Cortex of kidney (tissue), 1 donor: ENCODE measurements at places on chromosomes 5 and 9.

GRCh38 chr5:170437621-170438375 lies 48.6 kb upstream of the KCNMB1 start:
- no peak for DNase-seq

- DNase-seq = no peak
Observed at GRCh38 chr5:173782671-173783101, 105.5 kb upstream of the CPEB4 start.

GRCh38 chr9:127506117-127506813 lies 55.0 kb downstream of the LRSAM1 start:
- DNase-seq = no peak

DNA sequence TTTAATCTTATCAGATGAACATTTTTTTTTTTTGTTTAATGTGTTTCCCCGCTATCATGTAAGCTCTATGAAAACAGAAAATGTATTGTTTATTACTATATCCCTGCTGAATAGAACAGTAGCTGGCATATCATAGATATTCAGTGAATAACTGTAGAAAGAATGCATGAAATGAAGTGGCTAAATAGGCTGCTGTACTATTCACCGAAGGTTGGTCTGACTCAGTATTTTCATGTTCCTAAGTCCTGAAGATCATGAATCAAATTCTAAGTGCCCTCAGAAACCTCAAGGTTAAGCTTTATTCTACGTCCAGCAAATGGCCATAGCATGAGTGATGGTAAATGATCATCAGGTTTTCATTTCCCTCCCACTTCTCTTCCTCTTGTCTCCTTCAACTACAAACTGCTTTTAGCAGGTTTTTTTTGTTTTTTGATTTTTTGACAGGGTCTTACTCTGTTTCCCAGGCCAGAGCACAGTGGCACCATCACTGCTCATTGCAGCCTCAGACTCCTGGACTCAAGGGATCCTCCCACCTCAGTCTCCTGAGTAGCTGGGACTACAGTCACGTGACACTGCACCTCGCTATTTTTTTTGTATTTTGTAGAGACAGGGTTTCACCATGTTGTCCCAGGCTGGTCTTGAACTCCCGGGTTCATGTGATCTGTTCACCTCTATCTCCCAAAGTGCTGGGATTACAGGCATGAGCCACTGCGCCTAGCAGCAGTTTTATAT lies 19.1 kb upstream of the ZFAND5 start:
- no peak for DNase-seq

DNA sequence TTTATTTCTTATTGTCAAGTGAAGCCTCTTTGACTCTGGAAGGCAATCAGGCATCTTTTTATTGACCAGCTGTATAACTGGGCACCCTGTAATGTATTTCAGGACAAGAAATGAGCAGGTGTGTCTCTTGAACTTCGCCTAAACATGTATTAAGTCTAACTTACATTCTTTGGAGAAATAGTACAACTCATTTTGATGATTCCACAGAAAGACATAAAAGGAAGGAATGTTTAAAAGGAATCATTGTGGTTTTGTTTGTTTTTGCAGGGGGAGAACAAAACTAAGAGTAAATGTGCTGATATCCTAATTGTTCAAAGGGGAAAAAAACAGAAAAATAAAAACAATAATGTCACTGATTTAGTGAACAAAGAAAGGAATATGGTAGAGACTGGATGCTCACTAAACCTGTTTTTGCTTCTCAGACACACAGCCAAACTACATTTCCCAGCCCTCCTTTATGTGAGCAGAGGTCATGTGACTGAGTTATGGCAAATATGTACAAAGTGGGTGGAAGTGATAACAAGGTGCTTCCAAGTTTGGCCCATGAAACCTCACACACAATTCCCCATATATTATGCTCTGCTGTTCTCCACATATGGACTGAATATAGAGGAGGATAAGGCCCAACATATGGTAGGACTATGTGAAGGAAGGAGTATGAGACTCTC lies 150.6 kb upstream of the ACOT12 start:
- no peak for DNase-seq

GRCh38 chr5:154642499-154643245 lies 112.5 kb upstream of the LARP1 start:
- no peak for DNase-seq

GRCh38 chr9:79195879-79196278 lies 375.9 kb upstream of the TLE4 start:
- no peak for DNase-seq

DNA sequence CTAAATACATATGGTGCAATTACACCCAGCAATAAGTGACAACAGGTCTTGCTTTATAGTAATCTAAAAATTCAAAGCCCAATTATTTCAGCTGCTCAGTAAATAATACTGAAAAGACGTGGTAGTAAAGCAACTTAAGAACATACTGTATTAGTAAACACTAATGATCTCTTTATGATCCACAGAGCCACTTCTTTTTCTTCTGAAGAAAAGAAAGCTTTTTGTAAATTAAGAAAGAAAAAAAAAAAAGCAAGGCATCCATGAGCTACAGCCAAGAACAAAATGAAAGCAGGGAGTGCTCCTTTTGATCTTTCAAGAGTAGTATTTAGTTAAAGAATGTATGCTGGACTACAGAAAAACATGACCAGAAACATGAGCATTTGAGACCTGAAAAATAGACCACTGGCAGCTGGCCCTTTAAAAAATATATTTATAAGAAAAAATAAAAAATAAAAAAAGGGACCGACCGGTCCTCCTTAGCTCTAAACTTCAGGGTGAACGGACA lies 348.7 kb downstream of the GLIS3 start:
- DNase-seq = no peak

DNA sequence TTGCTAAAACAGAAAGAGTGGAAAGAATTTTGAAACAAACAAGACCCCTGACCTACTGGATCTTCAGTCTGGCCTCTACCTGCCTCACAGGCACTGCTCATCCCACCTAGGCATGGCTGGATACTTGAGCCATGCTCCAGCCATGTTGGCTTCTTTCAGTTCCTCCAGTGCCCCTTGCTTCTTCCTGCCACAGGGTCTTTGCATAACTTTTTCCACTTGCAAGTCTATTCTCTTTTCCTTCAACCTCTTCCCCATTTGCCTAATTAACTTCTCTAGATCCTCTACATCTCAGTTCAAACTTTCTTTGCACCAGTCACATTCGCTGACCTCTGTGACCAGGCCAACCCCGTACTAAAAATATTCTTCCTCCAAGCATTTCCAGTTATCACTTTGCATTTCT lies 50.4 kb downstream of the STARD4 start:
- no peak for DNase-seq

DNA sequence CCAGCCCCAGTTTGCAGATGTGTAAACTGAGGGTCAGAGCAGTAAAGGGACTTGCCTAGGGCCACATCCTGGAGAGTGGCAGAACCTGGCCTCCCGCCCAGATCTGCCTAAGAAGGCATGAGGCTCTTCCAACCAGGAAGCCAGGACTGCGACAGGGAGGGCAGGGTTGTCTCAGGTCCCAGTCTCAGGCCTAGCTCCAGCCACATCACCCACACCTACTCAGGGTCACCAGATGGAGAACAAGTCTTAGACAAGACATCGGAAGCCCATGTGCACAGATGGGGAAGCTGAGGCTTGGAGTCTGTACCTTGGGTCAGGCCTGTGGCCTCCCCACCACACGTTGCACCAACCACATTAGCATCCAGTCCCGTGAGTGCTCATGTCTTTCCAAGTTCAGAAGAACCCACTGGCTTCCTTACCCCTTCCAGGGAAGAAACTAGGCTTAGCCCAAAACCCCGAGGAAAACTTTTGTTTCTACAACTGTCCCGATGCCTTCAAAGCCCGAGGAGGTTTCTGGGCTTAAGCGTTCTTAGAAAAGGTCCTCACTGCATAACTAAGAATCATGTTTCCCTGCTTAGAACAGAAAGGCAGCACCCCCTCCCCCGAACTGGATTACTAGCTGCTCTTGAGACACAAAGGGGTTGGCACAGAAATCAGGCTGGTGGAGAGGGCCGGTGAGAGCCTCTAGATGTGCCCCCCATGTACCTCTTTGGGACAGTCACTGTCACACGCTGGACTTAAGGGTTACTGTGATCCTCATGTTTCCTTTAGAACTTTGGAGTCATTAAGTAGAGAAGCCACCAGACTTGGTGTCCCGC lies 2.2 kb downstream of the FAM78A start:
- DNase-seq = no peak
